ENCODE measurements at places on chromosomes 16 and 17. TPM values are rescaled to one million over a fixed set of nuclear protein-coding genes. Genes with fewer than 3 reads are reported as not detected.

DNA sequence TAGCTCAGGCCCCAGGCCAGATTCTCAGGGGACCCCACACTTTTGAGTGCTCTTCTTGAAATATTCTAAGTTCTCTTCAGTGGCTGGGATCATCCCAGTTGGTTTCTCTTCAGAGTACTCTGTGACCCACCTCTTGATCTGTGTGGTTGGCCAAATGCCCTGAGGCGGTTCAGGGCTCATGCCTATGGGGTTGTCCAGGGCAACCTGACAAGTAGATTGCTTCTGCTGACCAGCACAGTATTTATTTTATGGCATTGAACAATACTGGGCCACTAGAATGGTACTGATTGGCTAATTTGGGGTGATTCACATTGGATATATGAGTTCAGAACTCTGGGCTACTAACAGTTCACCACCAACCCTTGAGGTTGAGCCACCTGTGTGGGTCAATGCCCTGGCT lies 7.4 kb upstream of the GOSR2 start:
- no peak overlapping the region for H3K4me3 ChIP-seq
- H3K4me1 ChIP-seq, result no peaks in the 10 kb centered on the region
- no peak overlapping the region for H3K27ac ChIP-seq

DNA sequence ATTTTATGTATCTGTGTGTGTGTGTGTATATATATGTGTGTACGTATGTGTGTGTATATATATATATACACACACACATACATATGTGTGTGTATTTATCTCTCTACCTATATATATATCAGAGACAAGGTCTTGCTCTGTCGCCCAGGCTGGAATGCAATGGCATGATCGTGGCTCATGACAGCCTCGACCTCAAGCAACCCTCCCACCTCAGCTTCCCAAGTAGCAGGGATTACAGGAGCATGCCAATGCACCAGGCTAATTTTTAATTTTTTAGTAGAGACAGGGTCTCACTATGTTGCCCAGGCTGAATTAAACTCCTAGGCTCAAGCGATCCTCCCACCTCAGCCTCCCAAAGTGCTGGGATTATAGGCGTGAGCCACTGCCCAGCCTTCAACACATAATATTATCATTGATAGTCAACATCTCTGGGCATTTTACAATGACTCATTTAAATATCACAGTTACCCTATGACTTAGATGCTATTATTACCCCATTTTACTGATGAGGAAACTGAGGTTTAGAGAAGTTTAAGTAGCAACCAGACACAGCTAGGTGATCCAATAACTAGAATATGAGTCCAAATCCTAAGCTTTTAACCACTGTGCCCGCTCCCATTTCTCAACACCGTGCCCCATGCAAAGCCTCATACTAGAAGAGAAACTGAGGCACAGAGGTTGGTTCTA lies 24.3 kb downstream of the G6PC3 start:
- H3K27ac ChIP-seq, result no peak overlapping the region
- peaks cover 11% of the 10 kb centered on the region for H3K4me1 ChIP-seq
- no peaks in the 10 kb centered on the region for H3K27me3 ChIP-seq
- no peak overlapping the region for H3K4me3 ChIP-seq

- H3K4me3 ChIP-seq, result no peak overlapping the region
- H3K4me1 ChIP-seq, result peaks cover 7% of the 10 kb centered on the region
- no peak overlapping the region for H3K27ac ChIP-seq
- H3K36me3 ChIP-seq, result peaks cover 8% of the 10 kb centered on the region
- no peak for DNase-seq
Measured at GRCh38 chr16:14564323-14564722, 65.7 kb downstream of the PARN start.

DNA sequence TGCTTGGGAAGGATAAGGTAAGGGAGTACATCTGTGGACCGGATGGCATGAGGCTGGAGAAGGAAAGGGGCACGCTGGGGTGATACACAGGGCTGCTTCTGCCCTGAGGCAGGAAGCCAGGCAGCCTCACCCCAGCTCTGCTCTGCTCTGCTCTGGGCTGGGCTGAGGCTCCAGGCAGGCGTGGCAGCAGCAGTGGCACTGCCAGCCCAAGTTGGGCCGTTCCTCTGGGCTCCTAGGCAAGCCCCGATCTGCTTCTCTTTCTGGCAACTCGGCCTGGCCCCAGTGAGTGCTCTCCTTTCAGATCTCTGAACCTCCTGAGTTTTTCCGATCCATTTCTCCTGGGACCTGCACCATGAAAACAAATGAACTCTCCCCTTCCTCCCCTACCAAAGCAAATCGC lies 44.9 kb downstream of the VAC14 start:
- H3K4me3 ChIP-seq, result no peak overlapping the region
- no peaks in the 10 kb centered on the region for H3K27me3 ChIP-seq
- H3K4me1 ChIP-seq, result peaks cover 1% of the 10 kb centered on the region

DNA sequence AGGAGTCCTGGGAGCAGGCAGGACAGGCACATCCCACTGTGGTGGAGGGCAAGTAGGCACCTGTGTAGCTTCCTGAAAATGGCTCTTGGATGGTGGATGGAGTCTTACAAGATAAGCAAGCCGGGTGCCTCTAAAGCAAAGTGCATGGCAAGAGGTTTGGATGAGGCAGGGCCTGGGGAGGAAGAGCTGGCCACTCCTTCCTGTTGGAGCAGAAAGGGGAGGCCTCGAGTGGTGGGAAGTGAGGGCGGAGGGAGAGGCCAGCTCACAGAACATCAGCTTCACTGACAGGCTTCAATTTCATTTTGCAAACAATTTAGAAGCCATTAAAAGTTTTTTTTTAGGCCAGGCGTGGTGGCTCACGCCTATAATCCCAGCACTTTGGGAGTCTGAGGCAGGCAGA lies 31.0 kb downstream of the CD300A start:
- H3K36me3 ChIP-seq, result no peaks in the 10 kb centered on the region
- H3K4me3 ChIP-seq, result no peak overlapping the region
- no peak for DNase-seq
- no peaks in the 10 kb centered on the region for H3K4me1 ChIP-seq

DNA sequence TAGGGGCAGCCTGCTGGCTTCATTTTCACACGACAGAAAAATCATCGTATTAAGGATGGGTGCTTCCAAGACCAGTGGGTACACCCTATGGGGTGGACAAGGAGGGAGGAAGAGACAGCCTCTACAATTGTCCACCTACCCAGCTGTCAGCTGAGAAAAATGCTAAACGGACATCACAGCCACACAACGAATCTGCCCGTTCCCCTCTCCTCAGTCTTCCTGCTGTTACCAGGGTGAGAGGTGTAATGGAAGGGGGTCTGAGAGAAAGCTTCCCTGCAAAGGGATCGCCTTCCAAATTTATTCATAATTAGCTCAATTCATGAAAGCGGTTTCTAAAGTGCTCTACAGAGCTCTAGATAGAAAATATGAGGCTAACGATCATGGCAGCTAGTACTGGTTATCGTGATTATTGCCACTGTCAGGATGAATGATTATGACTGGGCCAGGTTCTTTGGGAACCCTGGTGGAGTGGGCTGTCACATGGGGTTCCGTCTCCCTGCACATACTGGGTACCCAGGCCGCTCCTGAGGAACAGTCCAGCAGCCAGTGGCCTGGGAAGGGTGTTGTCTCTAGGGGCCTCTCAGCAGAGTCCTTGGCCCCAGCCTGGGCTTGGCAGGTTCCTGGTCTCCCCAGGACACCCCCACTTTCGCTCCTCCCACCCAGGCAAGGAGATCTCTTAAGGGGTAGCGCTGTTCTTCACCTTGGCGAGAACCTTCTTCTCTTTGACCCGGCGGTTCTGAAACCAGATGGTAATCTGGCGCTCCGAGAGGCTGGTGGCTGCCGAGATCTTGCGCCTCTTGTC lies 2.2 kb downstream of the HOXB13 start:
- H3K27me3 ChIP-seq, result peaks cover 98% of the 10 kb centered on the region
- no peak for DNase-seq
- no peak overlapping the region for H3K27ac ChIP-seq
- H3K4me3 ChIP-seq, result no peak overlapping the region
- no peaks in the 10 kb centered on the region for H3K36me3 ChIP-seq

DNA sequence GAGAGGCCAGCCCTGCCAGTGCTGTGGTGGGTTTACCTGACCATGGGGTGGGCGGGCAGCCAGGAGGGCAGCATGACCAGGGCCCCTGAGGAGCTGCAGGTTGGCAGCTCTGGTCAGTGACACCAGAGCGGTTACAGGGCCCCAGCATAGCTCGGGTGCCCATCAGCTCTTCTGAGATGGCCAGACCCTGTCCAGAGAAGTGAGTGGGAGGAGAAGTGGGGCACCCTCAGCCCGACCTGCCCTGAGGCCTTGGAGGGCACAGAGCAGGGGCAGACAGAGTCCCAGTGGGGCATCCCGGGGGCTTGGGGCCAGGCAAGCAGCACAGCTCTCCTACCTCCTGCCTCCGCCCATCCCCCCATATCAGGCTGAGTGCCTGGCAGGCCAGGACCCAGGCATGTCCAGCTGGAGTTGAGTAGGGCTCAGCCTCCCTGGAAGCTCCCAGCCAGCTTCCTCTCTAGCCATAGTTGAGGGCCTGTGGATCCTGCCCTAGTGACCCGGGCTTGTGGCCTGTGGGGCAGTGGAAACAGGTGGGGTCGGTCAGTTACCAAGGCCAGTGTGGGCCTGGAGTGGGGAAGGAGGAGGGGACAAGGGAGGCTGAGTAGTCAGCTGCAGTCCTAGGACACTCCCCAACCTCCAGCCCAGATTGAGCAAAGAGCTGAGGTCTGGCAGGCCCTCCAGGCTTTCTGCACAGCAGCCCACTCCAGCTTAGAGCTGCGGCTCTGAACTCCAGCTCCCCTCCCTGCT lies 83.5 kb downstream of the AMFR start:
- no peak for DNase-seq
- H3K4me1 ChIP-seq, result no peaks in the 10 kb centered on the region
- H3K4me3 ChIP-seq, result no peak overlapping the region
- H3K27me3 ChIP-seq, result no peaks in the 10 kb centered on the region
- H3K27ac ChIP-seq, result no peak overlapping the region

Gene SLFN12L
- total RNA-seq, result 133 TPM

Gene C17orf67
- total RNA-seq, result 5.1 TPM

Gene SLC52A1
- 0.85 TPM for total RNA-seq

Gene SSTR5
- not detected for total RNA-seq

Gene HOXB6
- total RNA-seq, result not detected

Data from activated naive CD8-positive, alpha-beta T cell treated with anti-CD3 and anti-CD28 coated beads, Interleukin-2, amount 10 ng/mL, durations not matched to agents 7 days and 5 days (primary cell).